ENCODE measurements at places on chromosomes 12 and 14.

DNA sequence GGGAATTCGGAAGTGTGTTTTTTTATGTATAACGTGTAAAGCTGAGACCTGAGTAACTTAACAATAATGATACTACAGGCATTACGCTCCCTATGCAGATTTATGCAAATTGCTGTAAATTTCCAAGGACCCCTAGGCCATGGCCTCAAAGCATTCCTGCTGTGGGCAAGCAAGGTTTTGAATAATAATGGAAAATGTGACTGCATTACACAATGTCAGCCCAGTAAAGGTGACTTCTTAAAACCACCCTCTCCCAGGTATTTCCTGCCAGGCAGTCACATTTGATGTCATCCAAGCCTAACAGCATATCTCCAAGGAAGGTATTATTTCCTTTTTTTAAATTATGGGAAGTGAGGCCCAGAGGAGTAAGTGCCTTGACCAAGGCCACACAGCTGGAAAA lies 621.0 kb downstream of the BCL11B start:
- DNase-seq, result no peak

DNA sequence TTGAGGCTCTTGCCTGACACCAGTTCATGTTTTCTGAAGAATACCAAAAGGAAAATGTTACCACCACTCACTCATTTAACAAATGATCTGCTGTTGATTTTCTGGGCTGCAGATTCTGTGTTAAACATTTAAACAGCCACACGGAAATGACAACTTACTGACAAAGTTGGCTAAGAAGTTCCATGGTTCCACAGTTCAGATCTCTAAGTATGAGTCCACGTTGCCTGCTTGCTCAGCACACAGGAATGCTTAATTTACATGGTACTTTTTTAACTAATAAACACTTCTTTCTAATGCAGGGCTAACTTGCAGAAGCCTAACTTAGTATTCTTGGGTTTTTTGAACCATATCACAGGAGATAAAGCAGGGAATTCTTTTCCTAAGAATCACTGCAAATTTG lies 34.7 kb downstream of the PTGER2 start:
- no peak for DNase-seq

GRCh38 chr14:64971491-64971942 lies 619 bp downstream of the RAB15 start:
- no peak for DNase-seq

GRCh38 chr12:111445726-111446581 lies 40.2 kb downstream of the SH2B3 start:
- peak; percentile 15 for DNase-seq

- no peak for DNase-seq
Observed at GRCh38 chr14:54680651-54681050, 113.7 kb downstream of the SAMD4A start.

DNA sequence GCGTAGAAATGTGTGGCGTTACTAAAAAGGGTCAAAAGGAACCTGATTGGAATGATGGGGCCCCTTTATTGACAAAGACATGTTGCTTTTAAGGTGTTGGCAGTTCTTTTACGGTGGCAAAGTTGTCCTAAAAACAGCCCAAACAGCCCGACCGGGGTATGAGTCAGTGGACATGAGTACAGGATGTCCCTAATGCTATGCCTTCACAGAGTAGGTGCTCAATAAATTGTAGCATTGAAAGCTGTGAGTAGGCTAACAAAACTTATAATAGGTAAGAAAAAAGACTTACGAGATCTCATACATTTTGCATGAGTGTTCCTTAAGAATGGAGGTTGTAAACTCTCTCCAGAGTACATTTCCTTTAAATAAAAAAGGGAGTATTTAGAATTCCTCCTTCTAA lies 2.6 kb downstream of the ELK3 start:
- DNase-seq, result peak; percentile 39

GRCh38 chr12:104792570-104792969 lies 165.5 kb downstream of the SLC41A2 start:
- DNase-seq, result no peak

DNA sequence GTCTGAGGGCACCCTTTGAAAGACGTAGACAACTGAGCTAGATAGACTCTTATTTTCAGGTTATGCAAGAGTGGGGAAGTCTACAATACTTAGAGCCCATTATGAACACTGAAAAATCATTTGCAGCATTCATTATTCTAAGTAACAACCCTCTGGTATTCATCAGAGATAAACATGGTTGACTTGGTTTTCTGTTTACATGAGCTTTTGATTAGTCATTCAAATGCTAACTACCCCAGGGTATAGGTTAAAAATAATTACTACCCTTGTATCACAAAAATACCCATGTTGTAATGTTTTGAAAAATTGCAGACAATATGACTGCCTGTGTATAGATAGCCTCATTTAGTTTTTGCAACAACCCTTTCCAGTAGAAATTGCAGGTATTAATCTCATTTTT lies 78.5 kb downstream of the PPFIBP1 start:
- DNase-seq, result no peak

- no peak for DNase-seq
Observed at GRCh38 chr12:7093892-7094291, 1.6 kb upstream of the C1R start.

DNA sequence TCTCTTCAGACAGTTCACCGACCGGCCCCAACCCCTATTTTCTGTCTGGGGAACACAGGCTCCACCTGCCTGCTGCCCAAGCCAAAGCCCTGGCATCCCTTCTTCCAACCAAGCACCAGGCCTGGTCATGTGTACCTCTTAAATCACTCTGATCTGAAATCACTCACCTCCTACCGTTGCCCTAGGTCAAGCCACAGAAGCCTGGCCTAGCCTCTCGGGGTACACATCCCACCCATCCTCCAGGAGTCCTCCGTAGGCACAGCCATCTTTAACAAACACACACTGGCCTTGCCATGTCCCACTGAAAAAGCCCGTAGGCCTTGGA lies 81.8 kb downstream of the IRF2BPL start:
- no peak for DNase-seq

GRCh38 chr12:85076688-85077430 lies 40.7 kb downstream of the LRRIQ1 start:
- DNase-seq, result no peak

DNA sequence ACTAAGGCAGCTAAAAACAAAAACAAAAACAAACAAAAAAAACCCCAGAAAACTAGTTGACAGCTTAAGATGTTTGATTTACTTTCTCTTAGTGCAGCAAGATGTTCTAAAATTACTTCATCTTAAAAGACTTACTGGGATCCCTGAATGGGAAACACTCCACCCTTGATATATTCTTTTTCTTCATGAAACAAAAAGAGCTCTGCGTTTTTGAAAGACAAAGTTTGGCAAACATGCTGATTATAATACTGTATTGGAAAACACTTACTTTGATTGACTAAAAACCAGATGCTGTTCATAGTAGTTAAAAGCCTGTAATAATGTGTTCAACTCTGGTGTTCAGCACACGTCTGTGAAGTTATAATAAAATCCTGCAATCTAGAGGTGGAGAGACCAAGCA lies 136.8 kb downstream of the SRGAP1 start:
- no peak for DNase-seq

GRCh38 chr12:129613314-129613713 lies 290.5 kb downstream of the TMEM132D start:
- no peak for DNase-seq

DNA sequence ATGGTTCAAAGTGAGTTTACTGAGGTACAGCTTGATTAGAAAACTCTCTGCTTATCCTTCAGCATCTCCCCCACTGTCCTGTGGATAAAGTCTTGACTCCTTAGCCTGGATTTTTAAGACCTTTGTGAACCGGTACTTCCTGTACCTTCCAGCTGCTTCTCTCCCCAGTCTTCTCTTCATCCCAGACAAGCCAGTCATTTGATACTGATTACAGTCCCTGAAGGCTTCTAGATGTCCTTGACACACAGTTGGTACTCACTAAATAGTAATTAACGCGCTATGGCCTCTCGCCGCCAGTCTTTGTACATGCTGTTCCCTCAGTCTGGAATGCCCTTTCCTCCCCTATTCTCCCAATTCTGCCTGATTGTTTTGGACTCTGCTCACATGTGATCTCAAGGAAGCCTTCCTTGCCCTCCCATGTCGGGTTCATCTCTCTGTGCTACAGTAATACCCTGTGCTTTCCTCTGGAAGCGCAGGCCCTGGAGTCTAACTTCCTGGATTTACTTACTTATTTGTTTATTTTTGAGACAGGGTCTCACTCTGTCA lies 50.6 kb upstream of the PTGR2 start:
- no peak for DNase-seq

DNA sequence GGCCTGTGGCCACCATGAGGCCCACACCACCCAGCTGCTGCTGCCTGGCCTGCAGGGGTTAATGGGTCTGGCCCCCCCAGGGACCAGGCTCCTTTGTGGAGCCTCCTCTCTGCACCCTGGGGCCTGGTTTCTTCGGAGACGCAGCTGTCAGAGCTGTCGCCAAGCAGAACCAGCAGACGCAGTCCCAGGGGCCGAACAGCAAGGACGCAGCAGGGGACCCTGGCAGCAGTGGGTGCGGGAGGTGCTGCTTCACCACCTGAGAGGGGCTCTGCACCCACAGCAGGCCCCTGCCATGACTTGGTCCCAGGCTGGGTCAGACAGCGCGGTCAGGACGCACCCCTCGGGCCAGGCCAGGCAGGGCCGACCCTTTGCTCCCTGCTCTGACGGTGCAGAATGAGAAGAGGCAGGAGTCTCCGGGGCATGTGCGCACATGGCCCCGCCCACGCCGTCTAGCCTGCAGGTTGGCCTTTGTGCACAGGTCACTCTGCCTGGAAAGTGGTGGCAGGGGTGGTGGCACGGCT lies 30.5 kb downstream of the JAG2 start:
- no peak for DNase-seq

DNA sequence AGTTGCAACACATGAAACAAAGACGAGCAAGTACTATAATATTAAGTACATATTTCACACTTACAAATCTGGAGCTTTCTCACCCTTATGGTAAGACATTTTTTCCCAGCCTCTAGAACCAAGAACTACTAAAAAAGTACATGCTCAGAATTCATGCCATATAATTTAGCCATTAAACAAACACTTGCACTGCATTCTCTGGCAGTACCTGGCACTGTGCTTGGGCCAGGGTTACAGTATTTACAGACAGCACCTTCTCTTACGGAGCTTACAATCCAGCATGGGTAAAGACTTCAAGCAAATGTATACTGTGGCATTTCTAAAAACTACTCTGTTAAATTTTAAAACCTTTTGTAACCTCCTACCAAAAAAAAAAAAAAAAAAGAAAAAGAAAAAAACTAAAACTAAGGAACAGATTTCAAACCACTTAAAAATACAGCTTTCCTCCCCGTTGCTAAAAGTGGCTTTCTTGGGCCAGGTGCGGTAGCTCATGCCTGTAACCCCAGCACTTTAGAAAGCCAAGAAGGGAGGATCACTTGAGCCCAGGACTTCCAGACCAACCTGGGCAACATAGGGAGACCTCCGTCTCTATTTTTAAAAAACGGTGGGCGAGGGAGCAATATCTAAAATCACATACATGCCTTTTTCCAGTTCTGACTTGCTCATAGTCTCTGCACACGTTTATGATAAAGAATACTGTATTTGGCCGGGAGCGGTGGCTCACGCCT lies 956 bp downstream of the GNPTAB start:
- no peak for DNase-seq

GRCh38 chr12:93943780-93944179 lies 204.6 kb upstream of the PLXNC1 start:
- DNase-seq, result no peak

GRCh38 chr12:60034147-60034546 lies 438.3 kb downstream of the SLC16A7 start:
- no peak for DNase-seq

DNA sequence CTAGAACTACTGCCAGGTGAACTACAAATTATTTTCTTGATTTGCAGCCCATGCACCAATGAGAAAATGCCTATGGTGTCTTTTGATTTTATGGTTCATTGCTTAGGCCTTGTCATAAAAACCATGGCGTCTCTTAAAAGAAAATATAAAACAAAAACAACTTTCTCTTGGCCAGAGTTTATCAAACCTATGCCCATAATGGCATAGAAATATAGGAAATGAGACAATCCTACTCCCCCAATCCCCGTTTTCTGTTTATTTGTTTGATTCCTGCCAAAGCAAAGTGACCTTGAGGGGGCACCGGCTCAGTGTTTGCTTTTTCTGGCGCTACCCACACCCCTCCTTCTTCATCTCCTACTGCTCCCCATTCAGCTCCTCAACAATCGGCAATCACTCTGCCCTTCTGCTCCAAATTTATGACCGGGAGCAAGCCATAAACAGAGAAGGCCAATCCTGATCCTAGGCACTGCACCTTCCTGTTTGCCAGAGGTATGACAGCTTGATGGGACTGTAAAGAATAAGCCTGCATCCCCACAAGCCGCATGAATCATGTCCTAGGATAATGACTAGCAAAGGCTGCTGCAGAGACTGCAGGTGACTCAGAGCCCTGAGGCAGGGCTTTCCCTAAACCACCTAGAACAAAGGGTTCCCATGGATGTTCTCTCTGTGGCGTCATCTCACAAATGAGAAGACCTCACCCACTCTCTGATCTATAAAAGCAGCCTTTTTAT lies 874.9 kb downstream of the NRXN3 start:
- DNase-seq, result no peak

DNA sequence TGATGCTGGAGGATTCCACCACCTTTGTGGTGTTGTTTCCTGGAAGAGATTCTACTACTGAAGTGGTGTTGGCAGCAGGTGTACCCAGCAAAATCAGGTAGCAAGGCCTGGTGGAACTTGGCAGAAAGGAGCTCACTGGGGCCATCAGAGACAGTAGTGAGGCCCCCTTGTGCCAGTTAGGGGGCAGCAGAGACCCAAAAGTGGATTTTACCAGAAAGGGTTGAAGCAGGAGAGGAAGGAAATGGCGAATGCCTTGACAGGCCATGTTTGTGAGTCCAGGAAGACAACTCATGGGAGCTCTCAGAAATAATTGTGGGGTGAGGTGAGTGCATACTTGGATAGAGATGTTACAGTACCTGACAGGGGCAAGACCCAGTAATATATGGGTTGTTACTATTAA lies 137.7 kb upstream of the FGD4 start:
- DNase-seq, result no peak

DNA sequence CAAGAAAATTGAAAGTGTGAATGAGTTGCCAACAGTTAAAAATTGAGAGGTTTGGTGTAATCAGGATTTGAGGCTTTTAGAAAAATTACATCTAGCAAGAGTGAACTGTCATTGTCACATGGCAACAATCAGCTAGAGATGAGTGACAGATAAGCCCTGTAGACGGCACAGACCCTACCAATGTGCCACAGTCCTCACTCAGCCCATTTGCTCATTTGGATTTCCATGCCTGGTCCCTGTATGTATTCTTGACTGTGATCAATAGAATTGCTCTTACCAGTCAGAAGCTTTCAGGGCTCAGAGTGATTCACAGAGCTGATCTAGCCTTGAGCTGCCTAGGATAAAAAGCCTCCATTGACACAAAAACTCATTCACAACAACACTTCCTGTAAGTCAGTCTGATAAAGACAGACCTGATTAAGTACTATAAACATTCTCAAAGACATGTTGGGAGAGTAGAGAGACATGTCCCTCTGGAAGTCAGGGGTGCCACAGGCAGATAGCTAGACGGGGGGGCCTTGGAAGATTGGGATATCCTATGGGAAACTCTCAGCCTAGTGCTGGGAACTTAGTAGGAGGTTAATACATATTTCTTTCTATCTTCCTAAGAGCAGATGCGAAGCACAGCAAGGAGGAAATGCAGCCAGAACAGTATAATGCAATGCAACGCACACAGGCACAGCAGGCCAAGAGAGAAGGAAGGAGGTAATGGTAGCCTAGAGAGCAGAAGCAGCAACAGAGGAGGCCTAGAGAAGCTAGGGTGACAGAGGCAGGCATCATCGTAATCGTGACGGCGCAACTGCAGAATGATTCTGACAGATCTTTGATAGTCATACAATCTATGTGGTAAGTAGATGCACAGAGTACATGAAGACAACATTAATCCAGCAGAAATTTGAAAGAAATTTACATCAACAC lies 2.0 kb upstream of the PELI2 start:
- DNase-seq, result no peak
